ENCODE measurements at places on chromosomes 5 and 9.

- no peak for DNase-seq
Measured at GRCh38 chr5:113195251-113195650, 218.7 kb downstream of the DCP2 start.

GRCh38 chr5:143397302-143398052, 6.0 kb downstream of the NR3C1 start:
- no peak for DNase-seq

DNA sequence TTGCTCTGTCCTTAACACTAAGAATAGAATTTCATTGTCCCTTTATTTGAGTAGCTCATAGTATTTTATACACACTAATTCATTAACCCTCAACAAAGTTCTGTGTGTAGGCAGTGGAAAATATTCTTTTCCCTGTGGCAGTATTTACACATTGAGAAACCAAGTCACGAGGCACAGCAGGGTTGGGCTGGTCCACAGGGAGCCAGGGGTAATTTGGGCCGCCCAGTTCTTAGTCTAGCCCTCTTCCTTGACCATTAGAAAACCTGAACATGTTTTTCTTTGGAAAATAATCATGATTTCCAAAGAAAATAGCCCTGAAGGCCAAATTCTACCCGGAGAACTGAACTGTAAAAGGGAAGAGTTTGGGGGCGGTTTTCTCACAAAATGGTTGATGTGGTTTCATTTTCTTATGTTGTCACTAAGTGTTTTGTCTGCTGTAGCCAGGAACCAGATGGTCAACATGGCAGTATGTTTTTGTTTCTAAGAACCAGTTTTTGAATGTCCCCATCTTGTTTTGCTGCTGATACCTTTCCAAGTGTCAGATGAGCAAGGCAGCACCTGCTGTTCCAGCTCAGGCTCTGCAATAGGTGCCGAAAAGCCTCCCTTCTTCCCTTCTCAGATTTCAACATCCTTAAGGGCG, 29.6 kb downstream of the ARHGEF28 start:
- no peak for DNase-seq

DNA sequence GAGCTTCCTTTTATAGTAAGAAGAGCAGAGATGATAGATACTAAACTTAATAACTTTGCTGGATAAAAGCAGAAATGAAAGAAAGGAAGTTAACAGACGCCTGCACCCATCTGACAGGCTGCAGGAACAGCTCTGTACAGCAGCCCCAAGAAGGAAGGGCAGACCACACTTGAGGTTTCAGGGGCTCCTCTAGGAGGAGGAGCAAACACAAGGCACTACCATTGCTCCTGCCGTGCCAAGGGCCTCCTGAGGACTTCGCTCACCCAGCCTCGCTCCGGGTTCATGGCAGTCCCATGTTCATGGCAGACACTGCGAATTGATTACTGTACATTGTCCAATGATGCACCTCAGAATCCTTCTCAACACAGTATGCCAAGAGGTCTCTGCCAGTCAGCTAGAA, 85.1 kb downstream of the AMBP start:
- no peak for DNase-seq

DNA sequence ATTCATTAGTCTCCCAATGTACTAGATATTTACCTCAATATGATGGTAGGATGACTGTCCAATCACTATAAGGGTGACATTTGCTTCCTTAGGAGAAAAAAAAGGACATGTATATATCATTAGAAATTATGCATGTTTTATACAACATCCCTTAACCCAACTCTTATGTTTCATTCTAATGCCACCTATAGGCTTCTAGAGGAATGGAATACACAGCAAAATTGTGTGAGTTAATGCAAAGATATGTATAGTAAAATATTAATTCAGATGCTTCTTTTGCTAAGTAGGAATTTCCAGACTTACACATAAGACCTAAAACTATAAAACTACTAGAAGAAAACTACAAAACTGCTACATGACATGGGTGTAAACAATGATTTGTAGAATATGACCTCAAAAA, 3.5 kb downstream of the PRXL2C start:
- DNase-seq: no peak

- no peak for DNase-seq
Measured at GRCh38 chr9:119375892-119376291, 6.7 kb upstream of the BRINP1 start.

DNA sequence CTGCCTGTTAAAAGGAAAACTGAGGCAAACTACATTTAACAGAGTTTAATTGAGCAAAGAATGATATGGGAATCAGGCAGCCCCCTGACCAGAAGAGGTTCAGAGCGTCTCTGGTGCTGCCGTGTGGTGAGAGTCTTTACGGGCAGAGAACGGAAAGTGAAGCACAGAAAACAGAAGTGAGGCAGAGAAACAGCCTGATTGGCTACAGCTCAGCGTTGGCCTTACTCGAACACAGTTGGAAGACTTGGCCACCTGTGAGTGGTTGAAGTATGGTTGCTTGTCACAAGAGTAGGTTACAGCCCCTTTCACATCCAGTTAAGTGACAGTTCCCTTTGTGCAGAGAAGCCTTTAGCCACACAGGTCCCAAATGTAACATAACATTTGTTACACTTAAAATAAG, 16.9 kb upstream of the FBP1 start:
- peak; percentile 8 for DNase-seq

DNA sequence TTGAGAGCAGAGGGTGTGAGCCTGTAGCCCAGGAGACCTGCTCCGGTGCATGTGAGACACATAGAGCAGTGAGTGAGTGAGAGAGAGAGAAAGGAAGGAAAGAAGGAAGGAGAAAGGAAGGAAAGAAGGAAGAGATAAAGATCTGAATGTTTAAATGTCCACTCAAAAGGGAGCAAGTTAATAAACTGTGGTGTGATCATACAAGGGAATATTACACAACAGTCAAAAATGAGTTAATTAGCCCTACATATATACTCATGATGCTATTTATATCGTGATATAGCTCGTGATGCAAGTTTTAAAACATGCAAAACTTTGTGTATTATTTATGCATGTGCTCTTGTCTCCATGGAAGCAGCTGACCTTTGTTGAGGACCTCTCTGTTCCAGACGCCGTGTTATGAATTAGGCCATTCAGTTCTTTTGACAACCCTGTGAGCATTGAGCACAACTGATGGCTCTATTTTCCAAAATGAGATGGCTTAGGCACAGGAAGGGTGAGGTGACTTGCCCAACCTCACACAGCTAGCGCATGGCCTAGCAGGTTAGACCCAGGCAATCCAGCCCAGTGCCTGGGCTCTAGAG, 70.6 kb downstream of the HMCN2 start:
- DNase-seq: no peak

DNA sequence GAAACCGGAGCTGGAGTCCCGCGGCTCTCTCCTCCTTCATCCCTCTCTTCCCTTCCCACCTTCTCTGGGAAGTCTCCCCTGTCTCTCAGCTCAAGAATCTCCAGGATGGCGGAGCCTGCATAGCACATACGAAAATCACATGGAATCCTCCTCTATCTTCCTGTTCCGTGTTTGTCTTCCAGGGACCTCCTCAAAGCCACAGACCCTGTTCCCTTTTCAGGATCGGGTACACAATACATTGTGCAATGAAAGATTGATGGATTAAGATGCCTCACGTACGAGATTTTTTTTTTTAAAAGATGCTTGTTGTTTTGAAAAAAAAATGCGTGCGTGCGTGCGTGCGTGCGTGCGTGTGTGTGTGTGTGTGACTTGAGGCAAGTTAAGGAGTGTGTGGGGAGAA, 46.6 kb upstream of the OLFM1 start:
- no peak for DNase-seq

GRCh38 chr5:147072622-147073021, 162.2 kb upstream of the STK32A start:
- no peak for DNase-seq

DNA sequence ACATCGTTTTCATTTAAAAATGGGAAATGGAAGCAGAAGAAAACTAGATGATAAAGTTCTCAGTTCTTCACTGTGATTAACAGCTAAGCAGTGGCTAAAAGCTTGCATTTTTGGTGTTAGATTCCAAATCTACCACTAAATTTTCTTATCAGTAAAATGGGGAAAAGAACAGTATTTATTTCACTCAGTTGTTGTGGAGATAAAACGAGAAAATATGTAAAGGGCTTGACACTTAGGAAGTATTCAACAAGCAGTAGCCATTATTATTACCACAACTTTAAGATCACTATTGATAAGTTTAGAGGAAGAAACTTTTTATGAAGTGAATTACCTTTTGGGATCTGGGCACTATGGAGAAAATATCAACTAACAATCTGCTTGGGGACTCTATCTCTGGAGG, 4.5 kb downstream of the STOM start:
- DNase-seq: no peak

DNA sequence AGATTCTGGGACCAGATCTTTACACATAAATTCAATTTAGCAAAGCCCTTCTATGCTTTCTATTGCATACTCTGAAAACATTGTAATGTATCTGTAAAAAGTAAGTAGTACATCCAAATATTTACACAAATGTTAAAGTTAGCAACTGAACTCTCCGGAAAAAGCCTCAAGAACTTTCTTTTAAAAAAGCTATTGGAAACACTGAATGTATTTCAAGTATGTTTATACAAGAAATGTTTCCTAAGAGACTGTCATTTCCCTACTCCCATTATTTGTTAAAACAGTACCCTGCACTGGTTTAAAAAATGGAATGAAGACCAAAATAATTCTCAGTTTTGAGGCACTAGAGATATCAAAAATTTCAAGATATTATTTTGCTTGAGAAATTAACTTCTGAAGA, 44.8 kb upstream of the TRIM36 start:
- no peak for DNase-seq

GRCh38 chr9:136725612-136726011, 13.2 kb downstream of the DIPK1B start:
- no peak for DNase-seq

DNA sequence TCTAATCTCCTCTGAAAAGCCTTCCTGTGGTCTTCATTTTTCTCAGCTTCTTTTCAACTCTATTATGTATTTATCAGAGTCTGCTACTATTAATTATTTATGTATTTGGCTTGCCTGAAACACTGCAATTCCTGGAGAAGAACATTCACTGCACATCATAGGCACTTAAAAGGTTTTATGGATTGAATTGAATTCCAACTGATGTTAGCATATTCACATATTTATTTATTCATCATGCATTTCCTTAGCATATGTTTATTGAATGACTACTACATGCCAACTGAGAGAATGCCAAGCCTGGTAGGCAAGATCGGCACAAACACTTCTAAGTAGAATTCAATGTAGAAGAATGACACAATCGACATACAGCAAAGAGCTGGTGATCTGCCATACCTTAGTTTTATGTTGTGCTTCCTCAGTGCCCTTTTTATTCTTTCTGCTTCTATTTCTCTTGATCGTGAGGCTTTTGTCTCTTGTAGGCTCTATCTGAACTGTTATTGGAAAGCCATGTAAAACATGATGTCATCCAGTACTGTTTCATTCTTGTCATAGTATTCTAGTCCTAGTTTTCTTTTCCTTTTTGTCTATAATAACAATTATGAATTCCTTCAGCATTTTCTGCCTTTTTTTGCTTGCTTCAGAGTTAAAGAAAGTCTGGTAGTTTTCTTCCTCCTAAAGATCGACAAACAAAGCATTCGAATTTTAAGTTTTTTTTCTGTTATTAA, 454.2 kb downstream of the TLE4 start:
- no peak for DNase-seq

DNA sequence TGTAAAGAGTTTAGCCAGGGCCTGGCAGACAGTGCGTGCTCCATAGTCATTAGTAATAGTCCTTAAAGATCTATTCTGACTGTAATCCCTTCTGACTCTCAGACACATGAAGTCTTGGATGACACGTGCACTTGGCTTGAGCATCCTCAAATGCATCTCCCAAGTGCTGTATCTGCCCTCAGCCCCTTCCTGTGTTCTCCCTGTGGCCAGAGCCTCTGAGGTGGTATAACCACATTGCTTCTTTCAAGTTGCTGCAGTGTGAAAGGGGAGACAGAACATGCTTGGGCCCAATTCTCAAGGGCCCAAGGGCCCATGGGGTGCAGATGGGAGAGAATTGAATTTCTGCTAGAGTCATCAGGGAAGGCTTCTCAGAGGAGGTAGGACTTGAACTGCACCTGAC, 30.1 kb upstream of the HAND1 start:
- no peak for DNase-seq

DNA sequence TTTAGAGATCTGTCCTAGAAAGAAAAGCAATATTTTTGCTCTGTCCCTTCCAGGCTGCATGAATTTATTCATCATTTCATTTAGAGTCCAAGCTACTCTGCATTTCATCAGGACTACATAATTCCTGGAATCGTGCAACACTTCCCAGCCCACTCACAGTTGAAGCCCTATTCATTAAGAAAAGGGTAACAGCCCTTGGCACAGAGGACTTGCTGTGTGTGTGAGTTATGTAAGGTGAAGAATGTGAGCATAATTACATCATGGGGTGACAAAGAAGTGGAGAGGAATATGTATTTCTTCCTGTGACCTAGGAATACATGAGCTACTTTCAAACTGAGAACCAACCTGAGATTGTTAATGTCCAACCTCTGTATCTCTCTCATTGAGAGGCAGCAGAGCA, 317.4 kb downstream of the ARHGEF28 start:
- no peak for DNase-seq

DNA sequence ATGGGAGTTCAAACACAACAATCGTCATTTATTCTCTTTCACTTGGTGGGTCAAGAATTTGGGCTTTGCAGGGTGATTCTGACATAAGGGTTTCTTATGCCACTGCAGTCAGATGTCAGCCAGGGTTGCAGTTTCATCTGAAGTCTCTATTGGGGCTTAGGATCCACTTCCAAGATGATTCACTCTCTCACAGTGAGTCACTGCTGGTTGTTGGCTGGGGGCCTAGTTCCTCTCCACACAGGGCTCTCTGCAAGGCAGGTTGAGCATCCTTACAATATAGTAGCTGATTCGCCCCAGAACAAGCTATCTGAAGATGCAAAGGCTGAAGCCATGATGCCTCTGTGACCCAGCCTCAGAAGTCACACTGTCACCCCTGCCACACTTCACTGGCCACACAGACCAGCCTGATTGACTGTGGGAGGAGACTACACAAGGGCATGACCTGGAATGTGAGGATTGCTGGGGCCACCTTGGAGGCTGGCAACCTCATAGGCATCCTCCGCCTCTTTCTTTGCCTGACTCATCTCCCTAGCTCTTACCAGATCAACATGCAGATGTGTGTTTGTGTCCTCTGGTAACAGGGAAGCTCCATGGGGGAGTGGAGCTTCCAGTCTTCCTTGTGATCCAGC, 4.5 kb upstream of the CARD19 start:
- peak; percentile 51 for DNase-seq

DNA sequence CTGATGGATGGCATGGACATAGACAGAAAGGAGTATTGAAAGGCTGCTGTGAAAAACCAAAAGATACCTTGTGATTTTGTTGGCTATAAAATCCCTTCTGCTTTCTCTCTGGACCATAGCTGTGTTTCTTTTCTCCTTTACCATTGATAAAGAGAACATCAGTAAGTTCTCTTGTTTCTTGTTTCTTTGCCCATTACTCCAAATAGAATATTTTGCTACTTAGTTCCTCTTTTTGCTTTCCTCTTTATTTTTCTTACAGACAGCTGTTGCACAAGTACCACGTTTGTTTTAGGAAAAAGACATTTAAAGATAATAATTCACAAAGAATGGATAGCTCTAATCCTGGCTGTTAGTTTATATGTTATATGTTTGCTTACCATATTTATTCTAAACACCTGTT, 1129.2 kb downstream of the DTWD2 start:
- DNase-seq: no peak

- no peak for DNase-seq
Measured at GRCh38 chr5:34501016-34501415, 155.1 kb upstream of the RAI14 start.
